ENCODE measurements at places on chromosomes 1 and 21. TPM values are rescaled to one million over a fixed set of nuclear protein-coding genes. Genes with fewer than 3 reads are reported as not detected.

KLHDC8A gene
- total RNA-seq, result not detected

CCDC17 gene
- 0.77 TPM for total RNA-seq

SLFNL1 gene
- 0.87 TPM for total RNA-seq

PIGV gene
- 13.8 TPM for total RNA-seq

DMRTB1 gene
- not detected for total RNA-seq

C1QTNF12 gene
- 2.0 TPM for total RNA-seq

CADM3 gene
- total RNA-seq, result 0.22 TPM

A3GALT2 gene
- not detected for total RNA-seq
